CD4-positive, alpha-beta T cell treated with Interferon gamma for 1 hour (primary cell): ENCODE measurements at places on chromosomes 11 and 22.
A peak's percentile ranks its signal among the peaks of the same experiment; 100 is the strongest.

GRCh38 chr11:7964261-7964660 lies 986 bp downstream of the NLRP10 start:
- DNase-seq, result no peak

- no peak for DNase-seq
These were observed 909.7 kb upstream of the TENM4 start for GRCh38 chr11:80350541-80350940.

DNA sequence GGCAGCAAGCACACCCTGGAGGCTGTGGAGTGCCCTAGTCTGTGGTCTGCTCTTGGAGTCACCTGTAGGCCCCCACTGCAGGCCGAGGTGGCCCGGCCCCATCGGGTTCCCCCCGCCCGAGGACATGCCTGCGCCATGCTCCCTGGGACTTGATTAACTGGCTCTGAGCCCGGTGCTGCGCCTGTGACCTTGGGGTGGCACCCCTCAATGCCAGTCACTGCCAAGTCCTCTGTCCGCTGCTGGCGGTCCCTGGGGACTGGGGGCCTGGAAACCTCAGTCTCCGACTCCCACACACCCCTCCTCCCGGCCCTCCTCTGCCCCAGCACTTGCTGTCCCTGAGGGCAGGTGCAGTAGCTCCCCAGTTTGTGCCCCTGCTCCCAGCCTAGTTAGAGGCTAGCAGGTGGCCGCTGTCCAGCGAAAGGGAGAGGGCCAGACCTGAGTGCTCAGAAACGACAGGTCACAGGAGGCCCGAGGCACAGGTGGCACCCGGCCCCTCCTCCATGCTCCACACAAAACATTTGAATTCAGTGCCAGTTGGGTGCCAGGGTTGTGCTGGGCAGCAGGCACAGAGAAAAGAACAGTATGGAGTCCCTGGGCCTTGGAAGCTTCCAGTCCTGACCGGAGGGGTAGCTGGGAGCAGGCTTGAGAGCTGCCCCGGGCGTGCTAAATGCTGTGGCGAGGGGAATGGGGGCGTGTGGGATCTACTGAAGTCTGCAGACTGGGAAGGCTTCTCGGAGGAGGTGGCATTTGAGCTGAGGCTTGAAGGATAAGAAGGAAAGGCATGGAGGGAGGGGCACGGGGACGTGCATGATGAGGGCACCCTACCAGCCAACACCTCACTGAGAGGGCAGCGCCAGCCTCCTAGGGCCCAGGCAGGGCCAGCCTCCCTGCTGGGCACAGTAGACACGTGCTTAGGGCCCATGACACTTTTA lies 16.4 kb upstream of the FLRT1 start:
- no peak for DNase-seq

GRCh38 chr11:70378506-70379134 lies 19.7 kb upstream of the CTTN start:
- no peak for DNase-seq

DNA sequence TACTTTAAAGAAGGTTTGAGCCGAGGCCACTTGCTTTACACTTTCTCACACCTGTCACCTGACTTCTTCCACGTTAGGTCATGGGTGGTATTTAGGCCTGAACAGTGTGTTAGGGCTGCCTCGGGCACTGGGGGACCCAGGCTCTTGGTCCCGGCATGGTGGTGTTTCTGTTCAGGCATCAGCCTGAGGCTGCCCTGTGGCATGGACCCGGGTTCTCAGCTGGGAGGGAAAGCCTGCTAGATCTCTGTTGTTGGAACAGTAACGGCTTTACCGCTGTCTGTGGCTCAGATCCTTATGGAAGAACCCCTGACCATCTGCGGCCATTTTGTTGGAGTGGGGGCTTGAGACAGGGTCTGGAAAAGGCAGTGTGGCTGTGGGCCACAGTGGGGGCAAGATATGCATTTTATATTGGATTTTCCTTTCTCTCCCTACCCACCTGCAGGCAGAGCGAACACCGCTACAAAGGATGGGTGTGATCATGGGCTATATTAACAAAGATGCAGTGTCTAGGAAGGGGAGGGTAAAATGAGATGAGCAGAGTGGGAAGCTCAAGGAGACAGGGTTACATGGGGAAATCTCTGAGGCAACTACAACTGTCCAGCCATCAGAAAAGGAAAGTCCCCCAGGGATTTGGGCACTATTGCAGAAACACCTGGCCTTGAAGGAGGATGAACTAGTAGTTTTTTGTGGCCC lies 1.6 kb upstream of the KCNJ11 start:
- no peak for DNase-seq

- no peak for DNase-seq
These were observed 3.3 kb downstream of the TMEM121B start for GRCh38 chr22:17117890-17118289.

DNA sequence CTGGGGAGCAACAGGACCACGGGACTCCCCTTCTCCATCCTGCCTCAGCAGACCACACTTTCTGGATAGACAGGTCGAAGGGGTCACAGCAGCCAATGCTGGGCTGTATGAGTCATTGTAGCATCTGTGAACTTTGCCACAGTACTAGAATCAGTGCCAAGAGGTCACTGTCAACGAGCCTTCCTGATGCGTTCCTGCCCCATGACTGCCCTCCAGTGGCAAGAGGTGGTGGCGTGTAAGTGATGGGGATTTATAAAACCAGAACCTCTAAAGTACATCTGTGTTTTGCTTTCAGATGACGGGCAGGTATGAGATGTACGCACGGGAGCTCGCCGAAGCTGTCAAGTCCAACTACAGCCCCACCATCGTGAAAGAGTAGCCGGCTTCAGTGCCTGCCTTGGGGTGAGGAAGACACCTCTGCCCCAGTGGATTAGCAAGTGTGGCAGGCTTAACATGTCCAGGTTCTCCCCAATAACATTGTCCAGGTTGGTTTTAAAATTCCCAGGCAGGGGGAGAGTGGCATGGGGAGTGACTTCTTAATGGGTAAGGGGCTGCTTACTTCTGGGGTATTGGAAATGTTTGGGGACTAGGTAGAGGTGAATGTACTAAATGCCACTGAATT lies 29.4 kb downstream of the GUCD1 start:
- peak; percentile 76 for DNase-seq

- DNase-seq, result peak; percentile 56
These were observed 7.0 kb upstream of the MALAT1 start for GRCh38 chr11:65491614-65492386.

GRCh38 chr11:35029979-35030682 lies 108.8 kb upstream of the CD44 start:
- peak; percentile 69 for DNase-seq

GRCh38 chr11:6318204-6318603 lies 2.1 kb downstream of the CAVIN3 start:
- DNase-seq, result no peak

GRCh38 chr11:70522593-70523311 lies 124.4 kb downstream of the CTTN start:
- no peak for DNase-seq

DNA sequence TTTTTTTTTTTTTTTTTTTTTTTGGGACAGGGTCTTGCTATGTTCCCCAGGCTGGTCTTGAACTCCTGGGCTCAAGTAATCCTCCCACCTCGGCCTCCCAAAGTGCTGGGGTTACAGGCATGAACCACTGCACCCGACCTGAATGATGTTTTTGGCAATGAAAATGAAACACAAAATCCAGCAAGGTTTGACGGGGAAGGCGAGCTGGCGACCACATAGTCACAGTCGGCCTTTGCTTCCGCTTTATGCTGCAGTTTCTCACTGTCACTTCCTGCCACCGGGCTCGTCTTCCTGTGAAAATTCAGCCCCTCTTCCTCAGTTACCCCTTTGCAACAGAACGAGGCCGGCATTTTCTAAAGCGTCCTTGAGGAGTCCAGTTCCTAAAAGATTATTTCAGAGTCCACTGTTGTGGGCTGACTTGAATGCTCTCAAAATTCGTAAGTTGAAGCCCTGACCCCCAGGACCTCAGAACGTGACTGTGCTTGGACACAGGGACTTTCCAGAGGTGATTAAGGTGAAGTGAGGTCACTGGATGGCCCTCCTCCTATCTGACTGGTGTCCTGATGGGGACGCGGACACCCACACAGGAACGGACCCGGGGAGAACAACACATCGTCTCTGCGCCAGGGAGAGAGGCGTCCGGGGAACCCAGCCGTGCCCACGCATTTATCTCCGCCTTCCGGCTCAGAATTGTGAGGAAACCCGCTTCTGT lies 2.9 kb upstream of the BID start:
- DNase-seq, result peak; percentile 79

- DNase-seq, result no peak
These were observed 30.9 kb downstream of the SMIM38 start for GRCh38 chr11:69186316-69187260.

DNA sequence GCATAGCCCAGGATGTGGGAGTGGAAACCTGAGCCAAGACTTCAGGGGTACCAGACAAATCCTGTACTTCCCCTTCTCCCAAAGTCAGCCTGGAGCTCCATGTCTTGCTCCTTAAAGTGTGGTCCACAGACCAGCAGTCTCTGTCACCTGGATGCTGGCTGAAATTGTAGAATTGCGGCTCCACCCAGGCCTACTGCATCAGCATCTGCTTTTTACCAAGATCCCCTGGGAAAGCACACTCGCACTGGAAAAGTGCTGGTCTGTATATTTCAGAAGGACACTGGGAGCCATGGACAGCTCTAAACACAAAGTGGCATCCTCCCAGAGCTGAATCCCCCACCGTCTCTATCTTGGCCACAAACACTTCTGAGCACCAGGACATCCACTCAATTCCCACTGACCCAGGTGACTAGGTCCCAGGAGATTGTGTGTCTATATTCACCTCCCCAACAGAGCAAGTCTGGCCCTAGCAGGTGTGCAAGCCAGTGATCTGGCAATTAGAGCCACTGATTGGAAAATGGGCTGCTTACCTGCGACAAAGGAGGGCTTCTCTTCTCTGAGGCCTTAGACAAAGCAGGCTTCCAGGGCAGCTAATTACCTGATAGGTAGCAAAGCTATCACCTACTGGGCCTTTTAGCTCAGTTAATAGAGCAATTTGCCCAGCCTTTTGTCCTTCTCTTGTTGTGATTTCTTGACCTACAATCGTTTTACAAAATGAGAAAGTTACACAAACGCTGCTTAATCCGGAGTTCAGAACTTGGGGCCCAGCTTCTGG lies 443.3 kb downstream of the MN1 start:
- no peak for DNase-seq

GRCh38 chr11:111986589-111986988 lies 38.6 kb upstream of the DLAT start:
- no peak for DNase-seq

- DNase-seq, result no peak
These were observed 38.3 kb downstream of the TP53I11 start for GRCh38 chr11:44912270-44912987.

- DNase-seq, result no peak
These were observed 71.2 kb downstream of the PIWIL4 start for GRCh38 chr11:94638301-94638901.

DNA sequence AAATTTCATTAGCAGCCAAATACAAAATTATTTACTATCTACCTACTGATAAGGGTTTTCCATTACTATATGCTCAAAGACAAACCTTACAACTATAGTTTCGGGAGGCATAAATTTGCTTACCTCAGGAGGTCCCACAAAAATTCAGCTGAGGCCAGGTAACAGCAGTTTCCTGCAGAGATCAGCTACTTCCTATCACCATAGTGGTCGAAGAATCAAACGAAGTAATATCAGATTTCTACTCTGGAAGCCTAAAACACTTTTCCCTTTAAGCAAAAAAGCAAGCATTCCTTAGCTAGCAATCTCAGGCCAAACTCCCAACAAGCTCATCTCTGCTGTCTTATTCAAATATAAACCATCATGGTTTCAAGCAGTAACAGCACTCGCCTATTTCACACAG lies 3.1 kb downstream of the NAP1L4 start:
- DNase-seq, result no peak

DNA sequence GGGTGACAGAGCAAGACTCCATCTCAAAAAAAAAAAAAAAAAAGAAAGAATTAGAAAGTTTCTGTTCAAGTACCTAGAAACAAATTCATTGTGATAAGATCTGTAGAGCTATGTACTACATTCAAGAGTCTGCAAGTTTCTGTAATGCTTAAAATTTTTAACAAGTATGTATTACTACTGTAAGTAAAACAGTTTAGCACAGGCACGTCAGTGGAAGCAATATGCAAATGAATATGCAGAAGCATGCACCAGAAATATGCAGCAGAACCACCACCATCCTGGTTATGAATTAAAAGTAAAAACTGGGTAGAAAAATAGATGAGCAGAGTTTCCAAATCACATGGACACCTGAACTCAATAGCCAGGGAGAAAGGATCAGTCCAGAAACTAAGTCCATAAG lies 19.3 kb downstream of the SBF2 start:
- no peak for DNase-seq

DNA sequence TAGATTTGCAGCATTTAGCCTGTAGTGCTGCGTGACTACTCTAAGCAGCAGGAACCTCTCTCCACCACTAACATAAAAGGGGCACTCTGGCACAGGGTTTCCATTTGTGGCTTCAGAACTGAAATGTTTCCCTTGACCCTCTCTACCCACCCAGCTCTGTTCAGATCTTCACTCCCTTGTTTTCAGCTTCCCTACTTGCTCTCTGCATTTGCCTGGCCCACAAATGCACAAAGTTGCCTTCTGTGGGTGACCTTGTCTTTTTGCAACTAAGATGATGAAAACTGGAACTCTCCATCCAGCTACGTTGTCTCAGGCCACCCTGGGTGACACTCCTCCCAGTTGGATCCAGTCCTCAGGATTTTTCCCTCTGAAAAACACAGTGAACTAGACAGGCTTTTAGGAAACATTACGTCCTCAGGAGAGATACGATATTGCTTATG lies 19.8 kb upstream of the PSMA1 start:
- no peak for DNase-seq

GRCh38 chr22:31881200-31881599 lies 63.1 kb upstream of the YWHAH start:
- DNase-seq, result no peak

- DNase-seq, result no peak
These were observed 1.1 kb downstream of the SEC14L2 start for GRCh38 chr22:30397656-30398635.

GRCh38 chr22:44741929-44742328 lies 10.4 kb upstream of the ARHGAP8 start:
- DNase-seq, result no peak

- DNase-seq, result no peak
These were observed 30.2 kb upstream of the ACCSL start for GRCh38 chr11:44017443-44018126.

GRCh38 chr11:64762277-64762673 lies 2.5 kb upstream of the PYGM start:
- peak; percentile 33 for DNase-seq

DNA sequence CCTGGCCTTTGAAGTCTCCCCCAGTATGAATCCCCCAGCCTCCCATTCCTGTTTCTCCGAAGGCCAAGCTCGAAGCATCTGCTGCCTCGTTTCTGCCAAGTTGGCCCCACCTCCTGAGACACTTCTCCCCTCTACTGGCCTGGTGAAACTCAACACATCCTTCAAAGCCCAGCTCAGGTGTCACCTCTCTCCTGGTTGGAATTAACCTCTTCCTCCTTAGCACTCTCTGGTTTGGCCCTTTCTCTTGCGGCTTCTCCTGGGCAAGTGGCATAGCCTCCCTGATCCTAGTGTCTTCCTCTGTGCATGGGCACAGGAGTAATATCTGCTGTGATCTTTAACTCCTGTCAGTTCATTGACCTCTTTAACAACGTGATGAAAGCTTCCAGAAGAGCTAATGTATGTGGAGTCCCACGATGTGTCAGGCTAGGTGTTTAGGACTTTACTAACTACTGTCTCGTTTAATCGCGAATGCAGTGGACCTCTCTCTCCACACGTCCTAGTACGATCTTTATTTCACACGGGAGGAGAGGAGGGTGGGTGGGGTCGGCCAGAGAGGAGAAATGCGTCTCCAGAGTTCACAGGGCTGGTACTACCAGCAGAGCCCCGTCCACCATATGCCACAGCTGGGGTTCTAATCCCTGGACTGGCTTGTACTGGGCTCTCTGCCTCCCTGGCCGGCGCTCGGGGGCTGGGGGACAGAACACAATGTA lies 826 bp upstream of the PTPRJ start:
- no peak for DNase-seq

GRCh38 chr11:99505316-99505715 lies 484.6 kb downstream of the CNTN5 start:
- no peak for DNase-seq
